Type B pancreatic cell (in vitro differentiated cells): ENCODE measurements at places on chromosomes 3 and 15. TPM values are rescaled to one million over a fixed set of nuclear protein-coding genes. Genes with fewer than 3 reads are reported as not detected.

DNA sequence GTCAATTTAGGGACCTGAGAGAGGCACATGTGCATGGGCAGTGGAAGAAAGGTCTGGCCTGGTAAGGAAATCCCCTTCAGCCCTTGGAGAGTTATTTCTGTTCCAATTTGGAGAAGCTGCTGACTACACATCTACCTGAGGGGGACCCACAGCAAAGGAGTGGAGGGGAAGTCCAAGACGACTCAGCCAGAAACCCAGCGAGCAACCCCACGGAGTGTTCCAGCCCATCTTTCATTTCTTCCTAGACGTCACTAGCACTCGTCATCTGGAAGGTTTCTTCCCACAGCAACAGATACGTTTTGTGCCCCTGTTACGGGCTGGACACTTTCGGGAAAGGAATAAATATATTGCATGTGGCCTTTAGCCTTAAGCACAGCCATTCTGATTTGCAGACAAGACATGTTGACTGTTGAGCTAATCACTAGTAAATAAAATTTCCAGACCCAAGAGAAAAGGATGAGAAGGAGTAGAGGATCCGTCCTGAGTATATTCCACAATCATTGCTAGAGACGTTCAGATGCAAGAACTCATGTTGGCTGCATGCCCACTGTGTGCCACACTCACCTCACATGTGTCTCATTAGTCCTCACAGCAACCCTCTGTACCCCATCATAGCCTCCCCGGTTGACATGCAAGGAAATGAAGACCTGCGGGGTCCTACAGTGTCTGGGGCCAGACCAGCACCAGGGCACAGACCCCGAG is 7.8 kb upstream of the FAM174B start:
- no peak for DNase-seq

GRCh38 chr15:73931441-73931840 is 5.2 kb downstream of the LOXL1 start:
- DNase-seq = no peak

DNA sequence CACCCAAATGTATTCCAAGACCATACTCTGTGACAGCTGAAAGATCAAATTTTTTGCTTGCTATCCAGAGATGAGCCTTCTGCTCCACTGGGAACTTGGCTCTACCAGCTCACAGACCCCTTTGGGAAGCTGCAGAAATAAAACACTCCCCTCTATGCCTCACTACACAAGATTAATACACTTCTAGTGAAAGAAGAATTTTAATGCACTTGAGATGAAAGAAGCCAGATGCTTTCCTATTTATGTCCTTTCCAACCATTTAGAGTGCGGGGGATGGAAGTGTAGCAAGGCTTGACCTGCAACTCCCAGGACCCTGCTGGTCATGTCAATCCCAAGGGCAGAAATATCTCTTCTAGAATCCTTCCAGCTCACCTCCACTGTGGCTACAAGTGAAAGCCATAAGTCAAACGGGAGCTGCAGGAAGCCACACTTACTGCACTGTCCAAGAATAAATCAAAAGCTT is 34.7 kb downstream of the ANXA2 start:
- no peak for DNase-seq

GRCh38 chr15:55758580-55758986 is 15.6 kb upstream of the PRTG start:
- no peak for DNase-seq

CIDEC gene
- total RNA-seq = 0.60 and 1.6 TPM in 2 replicates

GRCh38 chr3:126543457-126544061 is 15.2 kb downstream of the C3orf22 start:
- DNase-seq = peak; percentile 47

DNA sequence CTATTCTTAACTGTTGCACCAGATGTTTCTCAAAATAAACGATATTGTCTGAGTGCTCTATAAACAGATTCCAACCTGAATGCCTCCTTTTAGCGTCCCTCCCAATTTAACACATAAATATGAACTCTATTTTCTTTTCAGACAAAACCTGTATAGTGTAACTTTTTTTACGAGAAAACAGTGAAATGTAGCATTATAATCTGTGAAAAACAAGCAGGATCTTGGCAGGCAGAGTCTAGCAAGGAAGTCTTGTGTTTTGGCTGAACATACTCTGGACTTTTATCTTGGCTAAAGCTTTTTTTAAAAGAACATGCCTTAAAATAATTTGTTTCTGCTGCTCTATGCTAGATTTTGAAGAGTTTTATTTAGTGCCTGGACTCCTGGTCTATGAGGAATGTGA is 150.5 kb downstream of the ROBO2 start:
- DNase-seq = no peak
